Stimulated activated effector memory CD8-positive, alpha-beta T cell treated with anti-CD3 and anti-CD28 coated beads, Interleukin-12 subunit alpha, Interleukin-12 subunit beta, amount 100 ng/mL, for 72 hours (primary cell): ENCODE measurements at places on chromosomes 11 and 22.

DNA sequence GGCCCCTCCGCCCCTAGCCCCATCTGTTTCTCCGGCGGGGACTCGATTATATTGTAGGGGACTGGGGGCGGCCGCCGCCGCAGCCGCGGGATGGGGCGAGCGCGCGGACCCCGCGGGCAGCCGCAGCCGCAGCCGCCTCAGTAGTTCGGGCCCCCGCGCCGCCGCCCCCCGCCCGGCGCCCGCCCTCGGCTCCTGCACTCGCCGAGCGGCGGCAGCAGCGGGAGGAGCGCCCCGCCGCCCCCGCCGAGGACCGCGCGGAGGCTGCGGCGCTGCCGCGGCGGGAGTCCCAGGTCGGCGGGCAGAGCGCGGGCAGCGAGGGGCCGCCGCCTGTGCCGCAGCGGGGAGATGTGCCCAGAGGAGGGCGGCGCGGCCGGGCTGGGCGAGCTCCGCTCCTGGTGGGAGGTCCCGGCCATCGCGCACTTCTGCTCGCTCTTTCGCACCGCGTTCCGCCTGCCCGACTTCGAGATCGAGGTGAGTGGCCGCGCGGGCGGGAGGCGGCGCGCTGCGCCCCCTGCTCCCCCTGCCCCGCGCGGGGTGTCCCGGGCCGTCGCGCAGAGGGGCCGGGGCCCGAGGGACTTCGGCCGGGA lies at the start of gene CECR2:
TSS of gene CECR2 (plus strand) at position 22 of the 587 bp plus-strand sequence. CDS start at position 346, 324 bp downstream.
- no peak for DNase-seq

GRCh38 chr11:74248469-74248868 lies 63.0 kb downstream of the P4HA3 start:
- no peak for DNase-seq

GRCh38 chr11:61054927-61055562 lies 47.2 kb upstream of the CD5 start:
- DNase-seq = no peak

- peak; percentile 85 for DNase-seq
These were observed 7.1 kb downstream of the TPCN2 start for GRCh38 chr11:69055598-69056516.

GRCh38 chr22:25545146-25545545 lies 19.3 kb upstream of the GRK3 start:
- no peak for DNase-seq

DNA sequence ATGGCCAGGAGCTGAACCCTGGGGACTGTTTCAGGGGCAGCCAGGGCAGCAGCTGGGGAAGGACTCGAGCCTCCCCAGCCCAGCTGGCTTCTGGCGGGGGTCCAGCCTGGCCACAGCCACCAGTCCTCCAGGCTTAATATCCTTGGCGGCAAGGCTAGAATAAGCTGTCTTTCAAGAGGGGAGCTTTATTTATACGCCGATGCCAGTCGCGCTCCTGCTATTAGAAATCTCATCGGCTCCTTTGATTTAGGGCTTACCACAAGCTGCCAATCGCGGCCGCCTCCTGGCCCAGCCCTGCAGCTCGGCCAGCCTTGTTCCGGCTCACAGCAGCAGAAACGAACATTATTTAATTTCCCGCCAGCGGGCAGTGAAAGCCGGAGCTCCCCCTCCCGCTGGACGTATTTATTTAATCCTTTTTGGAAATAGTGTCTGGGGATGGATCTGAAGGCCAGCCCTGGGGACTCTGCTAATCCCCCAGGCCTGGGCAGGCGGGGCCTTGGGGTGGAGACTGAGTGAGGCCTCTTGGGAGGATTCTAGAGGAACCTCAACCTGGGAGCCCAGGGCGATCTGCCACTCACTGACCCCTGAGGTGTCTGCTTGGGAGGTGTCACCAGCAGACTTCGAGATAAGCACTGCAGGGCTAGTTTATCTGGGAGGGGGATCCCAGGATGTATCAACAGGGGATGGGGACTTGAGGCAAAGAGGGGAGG lies 363.1 kb downstream of the MN1 start:
- no peak for DNase-seq

- DNase-seq = no peak
These were observed 630 bp downstream of the CD5 start for GRCh38 chr11:61102667-61103571.

DNA sequence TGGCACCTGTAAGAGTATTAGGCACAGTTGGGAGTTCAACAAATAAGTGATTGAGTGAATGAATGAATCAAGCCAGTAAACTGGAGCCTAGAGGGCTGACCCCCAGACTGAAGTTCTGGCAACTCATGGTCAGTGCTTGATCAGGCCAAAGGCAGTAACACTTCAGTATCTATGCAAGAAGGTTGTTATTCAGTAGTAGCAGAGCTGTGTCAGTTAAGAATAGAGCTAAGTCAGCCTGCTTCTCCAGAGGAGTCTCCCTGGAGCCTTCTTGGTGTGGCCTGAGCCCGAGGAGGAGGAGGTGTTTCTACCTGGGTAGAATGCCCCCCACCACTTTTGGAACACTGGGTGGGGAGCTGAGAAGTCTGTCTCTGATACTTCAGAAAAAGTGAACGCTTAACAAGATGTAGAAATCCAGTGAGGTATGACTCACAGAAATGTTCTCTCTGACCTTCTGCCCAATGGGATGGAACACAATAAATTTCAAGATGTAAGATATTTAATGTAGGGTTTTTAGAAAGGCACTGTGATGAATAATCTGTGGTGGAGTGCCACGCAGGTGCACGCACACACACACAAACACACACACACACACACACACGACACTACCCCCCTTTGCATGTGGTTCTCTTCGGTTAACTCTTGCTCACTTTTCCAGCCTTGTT lies 219.9 kb downstream of the HIPK3 start:
- DNase-seq = no peak

DNA sequence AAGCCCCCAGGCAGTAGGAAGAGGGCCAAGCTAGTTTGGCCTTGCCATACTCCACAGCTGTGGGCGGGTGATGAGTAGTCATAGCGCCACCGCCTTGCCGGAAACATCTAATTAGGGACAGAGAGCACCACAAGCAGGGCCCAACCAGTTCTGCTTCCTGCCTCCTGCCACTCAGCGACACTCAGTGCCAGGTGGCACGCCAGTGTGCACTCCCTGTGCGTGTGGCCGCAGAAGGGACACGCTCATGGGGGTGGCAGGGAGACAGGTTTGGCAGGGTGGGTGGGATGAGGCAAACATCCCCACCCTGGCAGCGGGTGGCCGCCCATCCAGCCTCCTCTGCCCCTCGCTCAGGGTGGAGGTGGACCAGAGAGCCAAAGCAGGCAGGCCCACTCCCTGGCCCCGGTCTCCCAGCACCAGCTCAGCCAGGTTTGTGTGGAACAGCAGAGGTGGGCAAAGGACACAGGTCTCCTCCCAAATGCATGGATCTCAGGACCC lies 4.9 kb downstream of the OVOL1 start:
- DNase-seq = peak; percentile 70

- DNase-seq = no peak
These were observed 30.5 kb downstream of the WNT11 start for GRCh38 chr11:76175783-76176182.

DNA sequence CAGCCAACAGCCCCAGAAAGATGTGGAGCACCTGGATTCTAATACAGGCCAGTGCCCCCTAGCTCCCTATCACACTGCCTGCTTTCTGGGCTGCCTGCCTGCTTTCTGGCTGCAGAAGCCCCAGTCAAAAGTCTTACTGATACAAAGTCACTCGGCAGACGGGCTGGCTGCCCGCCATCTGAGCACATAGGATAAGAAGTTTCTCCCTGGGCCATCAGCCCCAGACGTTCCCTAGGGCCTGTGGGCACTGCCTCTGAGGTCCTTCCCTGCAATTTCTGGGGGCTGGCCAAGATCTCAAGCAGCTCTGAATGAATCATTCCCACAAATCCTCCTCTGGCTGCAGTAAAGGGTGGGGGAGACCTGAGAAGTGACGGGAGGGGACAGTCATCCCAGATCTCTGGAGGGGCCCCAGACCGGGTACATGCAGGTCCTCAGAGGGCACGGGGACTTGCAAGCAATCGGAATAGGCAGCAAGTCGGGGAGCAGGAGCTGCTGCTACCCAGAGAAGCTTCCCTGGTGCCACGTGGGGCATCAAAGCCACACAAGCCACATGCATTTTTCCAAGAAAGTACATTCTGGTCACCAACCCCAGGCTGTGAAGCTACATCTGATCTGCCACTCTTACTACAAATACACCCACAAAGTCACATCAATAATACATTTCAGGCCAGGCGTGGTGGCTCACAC lies 4.7 kb downstream of the TPST2 start:
- no peak for DNase-seq

DNA sequence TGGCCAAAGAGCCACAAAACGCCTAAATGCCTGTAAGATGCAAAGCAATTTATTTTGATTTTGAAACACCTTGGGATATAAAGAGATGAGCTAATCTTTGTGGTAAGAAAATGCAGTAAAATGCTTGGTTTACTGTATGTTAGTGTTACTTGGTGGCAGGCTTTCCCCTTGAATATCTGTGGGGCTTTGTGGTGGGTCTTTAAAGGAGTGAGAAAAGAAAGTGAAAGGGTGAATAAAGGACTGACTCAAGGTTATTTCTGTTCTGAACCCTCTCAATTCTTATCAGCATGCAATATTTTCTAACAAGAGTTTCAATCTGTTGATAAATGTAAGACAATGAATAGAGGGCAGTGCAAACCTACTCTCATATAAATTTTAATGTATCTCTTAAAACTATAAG lies 1555.9 kb upstream of the RAG2 start:
- no peak for DNase-seq

DNA sequence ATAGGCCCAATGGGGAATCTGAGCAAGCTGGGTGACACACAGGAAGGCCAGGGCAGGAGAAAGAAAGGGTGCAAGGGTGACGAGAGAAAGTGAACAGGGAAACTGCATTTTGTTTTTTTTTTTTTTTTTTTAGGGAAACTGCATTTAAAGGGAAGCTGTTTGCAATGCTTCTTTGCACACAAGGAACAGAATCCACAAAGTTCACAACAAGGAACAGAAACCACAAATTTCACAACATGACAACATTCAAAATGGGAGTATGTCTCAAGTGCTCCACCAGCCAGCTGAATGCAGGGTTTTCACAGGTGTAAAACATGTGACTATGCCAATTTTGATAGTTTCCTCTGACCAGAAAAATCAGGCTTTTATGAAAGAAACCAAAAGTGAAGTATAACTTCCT lies 6.8 kb upstream of the PLAAT3 start:
- no peak for DNase-seq

- no peak for DNase-seq
These were observed 50.0 kb upstream of the CARD18 start for GRCh38 chr11:105189581-105189980.

DNA sequence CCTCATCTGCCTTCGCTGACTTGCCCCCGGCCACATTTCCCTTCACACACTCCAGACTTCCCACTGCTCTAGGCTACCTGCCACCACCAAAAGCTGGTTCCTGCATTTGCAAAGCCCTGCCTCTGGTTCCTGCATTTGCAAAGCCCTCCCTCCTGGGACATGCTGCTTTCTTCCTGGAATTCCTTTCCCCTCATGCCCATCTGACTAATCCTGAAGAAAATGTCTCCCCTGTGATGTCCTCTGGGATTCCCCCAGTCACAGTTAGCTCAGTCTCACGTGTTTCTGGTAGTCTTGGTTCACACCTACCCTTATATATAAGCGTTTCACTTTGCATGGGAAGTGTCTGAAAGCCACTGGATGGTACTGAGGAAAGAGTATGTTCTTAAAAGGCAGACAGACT lies 206.9 kb downstream of the DBX1 start:
- no peak for DNase-seq
